Activated T-cell treated with anti-CD3 and anti-CD28 coated beads, Interleukin-2, amount 50 U/mL, for 72 hours (primary cell): ENCODE measurements at places on chromosomes 4 and X. TPM values are rescaled to one million over a fixed set of nuclear protein-coding genes. Genes with fewer than 3 reads are reported as not detected.

The MAGEA6 gene
- total RNA-seq: not detected

The CCDC149 gene
- 0.24 TPM for total RNA-seq

The ETDA gene
- total RNA-seq: not detected

The UGT2B11 gene
- not detected for total RNA-seq

The CNGA1 gene
- total RNA-seq: not detected

The ZFP42 gene
- not detected for total RNA-seq

The SPON2 gene
- 8.2 TPM for total RNA-seq

The USP51 gene
- total RNA-seq: 2.7 TPM

The PHOX2B gene
- not detected for total RNA-seq

GRCh38 chrX:41870719-41871151 lies 52.6 kb downstream of the CASK start:
- H3K27ac ChIP-seq: no peak overlapping the region
- no peaks in the 10 kb centered on the region for H3K27me3 ChIP-seq
- no peak for DNase-seq
- H3K4me1 ChIP-seq: peaks cover 14% of the 10 kb centered on the region
- H3K36me3 ChIP-seq: peaks cover 2% of the 10 kb centered on the region

GRCh38 chrX:139290310-139290709 lies 240.2 kb upstream of the F9 start:
- no peak overlapping the region for H3K27ac ChIP-seq
- H3K4me1 ChIP-seq: no peaks in the 10 kb centered on the region
- H3K36me3 ChIP-seq: no peaks in the 10 kb centered on the region
- no peak overlapping the region for H3K4me3 ChIP-seq
- DNase-seq: no peak
- H3K27me3 ChIP-seq: peaks cover 20% of the 10 kb centered on the region

DNA sequence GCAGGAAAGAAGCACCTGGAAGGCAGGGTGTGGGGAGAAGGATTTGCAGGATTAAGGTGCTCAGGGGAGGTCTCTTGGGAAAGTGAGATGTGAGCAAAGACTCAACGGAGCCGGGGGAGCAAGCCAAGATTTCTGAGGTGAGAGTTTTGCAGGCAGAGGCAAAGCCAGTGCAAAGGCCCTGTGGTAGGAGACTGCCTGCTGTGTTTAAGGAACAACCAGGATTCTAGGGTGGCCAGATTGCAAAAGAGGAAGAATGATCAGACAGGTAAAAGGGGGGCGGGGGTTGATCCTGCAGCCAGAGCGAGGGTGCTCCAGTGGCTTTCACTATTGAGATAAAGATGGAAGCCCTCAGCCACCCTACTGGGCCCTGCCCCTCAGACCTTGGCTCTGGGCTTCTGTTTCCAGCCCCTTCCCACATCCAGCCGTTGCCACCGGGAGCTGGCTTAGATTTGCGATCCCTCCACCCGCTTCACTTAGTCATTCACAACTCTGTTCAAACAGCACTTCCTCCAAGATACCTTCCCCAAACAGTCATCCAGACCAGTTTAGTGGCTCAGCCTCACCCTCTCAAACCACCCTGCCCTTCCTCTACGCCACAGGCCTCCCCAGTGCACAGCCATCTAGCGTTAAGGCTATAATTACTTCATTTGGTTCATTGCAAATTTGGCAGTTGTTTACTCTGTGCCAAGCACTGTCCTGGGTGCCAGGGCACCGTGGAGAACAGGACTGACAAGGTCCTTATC lies 23.3 kb upstream of the BCOR start:
- no peaks in the 10 kb centered on the region for H3K36me3 ChIP-seq
- peaks cover 9% of the 10 kb centered on the region for H3K4me1 ChIP-seq
- no peak for DNase-seq
- no peak overlapping the region for H3K27ac ChIP-seq
- no peak overlapping the region for H3K4me3 ChIP-seq

- no peaks in the 10 kb centered on the region for H3K27me3 ChIP-seq
- no peak overlapping the region for H3K4me3 ChIP-seq
- peaks cover 6% of the 10 kb centered on the region for H3K4me1 ChIP-seq
- no peak for DNase-seq
- no peak overlapping the region for H3K27ac ChIP-seq
- H3K36me3 ChIP-seq: no peaks in the 10 kb centered on the region
Measured at GRCh38 chr4:1195109-1195671, 22.8 kb upstream of the SPON2 start.

DNA sequence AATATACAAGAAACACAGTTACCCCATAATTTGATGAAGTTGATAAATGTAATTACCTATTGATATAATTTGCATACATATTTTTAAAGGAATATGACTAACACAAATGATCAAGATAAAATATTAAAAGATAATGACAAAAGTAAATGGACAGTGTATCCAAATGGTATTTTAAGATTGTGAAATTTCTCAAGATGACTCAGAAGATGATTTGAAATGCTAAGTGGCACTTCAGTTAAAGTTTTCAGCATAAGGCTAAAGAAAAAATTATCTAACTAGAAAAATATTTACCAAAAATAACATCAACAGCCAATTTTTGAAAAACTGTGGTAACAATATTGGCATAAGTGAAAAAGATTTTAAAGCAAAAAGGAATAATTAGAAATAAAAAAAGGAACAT lies 248.4 kb upstream of the NDST4 start:
- H3K27ac ChIP-seq: no peak overlapping the region
- no peaks in the 10 kb centered on the region for H3K36me3 ChIP-seq
- H3K4me1 ChIP-seq: no peaks in the 10 kb centered on the region
- no peak overlapping the region for H3K4me3 ChIP-seq
- DNase-seq: no peak
- H3K27me3 ChIP-seq: no peaks in the 10 kb centered on the region

DNA sequence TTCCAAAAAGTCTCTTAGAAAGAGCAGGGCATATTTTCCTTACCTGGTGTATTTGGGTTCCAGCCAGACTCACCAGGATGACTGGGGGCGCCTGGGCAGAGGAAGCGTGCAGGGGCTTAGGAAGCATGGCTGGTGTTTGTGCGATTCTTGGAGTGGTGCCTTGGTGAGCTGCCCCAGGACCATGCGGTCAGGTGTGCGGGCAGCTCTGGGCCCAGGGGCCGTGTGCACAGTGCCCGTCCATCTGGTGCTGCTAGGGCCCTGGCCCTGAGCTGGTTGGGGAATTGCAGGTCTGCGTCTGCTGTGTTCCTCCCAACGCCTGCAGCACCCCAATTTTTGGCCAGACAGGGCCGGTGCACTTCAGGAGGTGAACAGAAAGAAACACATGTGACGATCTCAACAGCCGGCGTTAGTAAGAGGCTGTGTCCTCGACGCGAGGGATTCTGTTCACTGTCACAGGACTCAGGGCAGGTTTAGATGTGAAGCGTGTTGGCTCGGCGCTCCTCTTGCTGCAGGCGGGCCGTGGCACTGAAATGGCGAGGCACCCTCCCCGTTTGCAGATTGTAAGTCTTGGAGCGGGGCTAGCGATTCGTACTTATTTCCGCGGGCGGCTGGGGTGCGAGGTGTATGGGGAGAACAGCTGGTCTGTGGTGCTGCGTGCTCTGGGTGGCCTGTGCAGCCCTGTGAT lies 15.2 kb downstream of the RGS12 start:
- H3K27me3 ChIP-seq: no peaks in the 10 kb centered on the region
- no peak overlapping the region for H3K4me3 ChIP-seq
- H3K4me1 ChIP-seq: peaks cover 32% of the 10 kb centered on the region
- no peak overlapping the region for H3K27ac ChIP-seq

DNA sequence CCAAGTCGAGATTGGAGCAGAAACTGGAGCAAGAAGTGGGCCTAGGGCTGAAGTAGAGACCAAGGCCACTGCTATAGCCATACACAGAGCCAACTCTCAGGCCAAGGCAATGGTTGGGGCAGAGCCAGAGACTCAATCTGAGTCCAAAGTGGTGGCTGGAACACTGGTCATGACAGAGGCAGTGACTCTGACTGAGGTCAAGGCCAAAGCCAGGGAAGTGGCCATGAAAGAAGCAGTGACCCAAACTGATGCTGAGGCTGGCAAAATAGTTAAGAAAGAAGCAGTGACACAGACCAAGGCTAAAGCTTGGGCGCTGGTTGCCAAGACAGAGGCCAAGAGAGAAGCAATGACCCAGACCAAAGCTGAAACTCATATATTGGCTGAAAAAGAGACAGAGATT lies 3.5 kb downstream of the ARMCX4 start:
- no peaks in the 10 kb centered on the region for H3K36me3 ChIP-seq
- H3K4me1 ChIP-seq: peaks cover 5% of the 10 kb centered on the region
- H3K27me3 ChIP-seq: peaks cover 5% of the 10 kb centered on the region
- no peak overlapping the region for H3K4me3 ChIP-seq
- no peak for DNase-seq

DNA sequence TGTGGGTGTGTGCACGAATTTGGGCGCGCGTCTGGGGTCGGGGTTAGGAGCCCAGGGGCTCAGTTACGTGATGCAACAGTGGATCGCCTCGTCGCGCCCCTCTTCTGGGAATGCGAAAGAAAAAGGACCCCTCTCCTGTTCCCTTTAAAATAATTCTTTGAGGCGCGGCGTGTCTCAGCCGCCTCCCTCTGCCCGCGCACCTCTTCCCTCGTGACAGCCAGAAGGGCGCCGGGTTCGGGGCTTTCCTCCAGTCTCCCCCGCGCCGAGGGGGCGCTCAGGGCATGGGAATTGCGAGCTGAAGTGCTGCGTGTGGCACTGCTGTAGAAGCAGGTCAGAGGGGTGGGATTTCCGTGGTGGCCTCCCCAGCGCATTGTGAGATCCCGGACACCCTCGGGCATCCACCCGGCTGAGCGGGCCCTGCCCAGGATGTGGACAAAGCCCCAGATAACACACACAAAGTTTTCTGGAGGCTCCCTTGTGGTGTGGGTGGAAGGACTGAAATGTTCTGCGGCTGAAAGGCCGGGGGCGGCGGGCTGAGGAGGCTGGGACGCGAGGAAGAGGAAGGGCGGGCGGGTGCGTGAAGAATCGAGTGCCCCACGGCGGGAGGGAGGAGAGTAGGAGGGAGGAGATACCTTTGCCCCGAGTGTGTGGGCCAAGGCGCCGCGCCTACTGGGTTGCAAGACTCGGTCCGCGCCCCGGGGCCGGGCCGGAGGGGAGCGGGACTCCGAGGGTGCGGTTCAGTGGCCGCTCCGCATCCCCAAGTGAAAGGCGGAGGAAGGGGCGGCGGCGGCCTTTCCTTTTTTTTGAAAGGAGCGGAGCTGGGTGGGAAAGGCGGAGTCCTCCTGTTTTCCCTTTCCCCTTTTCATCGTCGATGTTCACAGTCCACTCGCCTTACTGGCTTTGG lies 752 bp downstream of the SEPTIN11 start:
- peak; percentile 63 for DNase-seq
- peak overlapping the region; percentile 57 for H3K27ac ChIP-seq
- peaks cover 53% of the 10 kb centered on the region for H3K27me3 ChIP-seq
- H3K36me3 ChIP-seq: no peaks in the 10 kb centered on the region

- H3K36me3 ChIP-seq: no peaks in the 10 kb centered on the region
- no peak for DNase-seq
- H3K4me3 ChIP-seq: no peak overlapping the region
- no peaks in the 10 kb centered on the region for H3K27me3 ChIP-seq
- H3K27ac ChIP-seq: no peak overlapping the region
Measured at GRCh38 chrX:124501586-124501985, 155.2 kb downstream of the SH2D1A start.

- peaks cover 12% of the 10 kb centered on the region for H3K36me3 ChIP-seq
- peaks cover 51% of the 10 kb centered on the region for H3K4me1 ChIP-seq
- H3K4me3 ChIP-seq: no peak overlapping the region
- no peak overlapping the region for H3K27ac ChIP-seq
Measured at GRCh38 chr4:26889356-26889755, 28.7 kb downstream of the STIM2 start.
